ENCODE measurements at places on chromosomes 7 and 10.

- DNase-seq, result no peak
Measured at GRCh38 chr7:129170441-129171021, 17.9 kb upstream of the SMO start.

- no peak for DNase-seq
Measured at GRCh38 chr7:150811-151221, 41.6 kb upstream of the FAM20C start.

GRCh38 chr10:116521424-116522290 lies 24.1 kb upstream of the PNLIP start:
- DNase-seq, result peak; percentile 14

GRCh38 chr10:90779548-90779947 lies 78.3 kb downstream of the HTR7 start:
- peak; percentile 8 for DNase-seq

DNA sequence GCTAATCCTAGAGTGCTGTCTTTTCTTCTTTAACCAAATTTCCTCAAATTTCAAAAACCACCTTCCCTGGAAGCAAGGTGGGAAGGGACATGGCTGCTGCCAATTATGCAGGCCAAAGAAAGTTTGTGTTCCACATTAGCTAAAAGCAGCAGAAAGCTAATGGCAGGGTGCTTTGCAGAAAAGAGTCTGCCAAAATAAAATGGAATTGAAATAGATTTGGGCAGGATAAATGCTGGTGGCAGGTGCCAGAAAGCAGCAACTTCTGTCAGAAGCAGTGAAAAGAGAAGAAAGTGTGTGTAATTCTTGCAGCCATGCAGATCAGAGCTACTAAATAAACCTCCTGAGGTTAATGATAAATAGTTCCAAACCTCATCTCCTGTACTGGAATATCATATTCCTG lies 275.5 kb downstream of the ABCA13 start:
- no peak for DNase-seq

DNA sequence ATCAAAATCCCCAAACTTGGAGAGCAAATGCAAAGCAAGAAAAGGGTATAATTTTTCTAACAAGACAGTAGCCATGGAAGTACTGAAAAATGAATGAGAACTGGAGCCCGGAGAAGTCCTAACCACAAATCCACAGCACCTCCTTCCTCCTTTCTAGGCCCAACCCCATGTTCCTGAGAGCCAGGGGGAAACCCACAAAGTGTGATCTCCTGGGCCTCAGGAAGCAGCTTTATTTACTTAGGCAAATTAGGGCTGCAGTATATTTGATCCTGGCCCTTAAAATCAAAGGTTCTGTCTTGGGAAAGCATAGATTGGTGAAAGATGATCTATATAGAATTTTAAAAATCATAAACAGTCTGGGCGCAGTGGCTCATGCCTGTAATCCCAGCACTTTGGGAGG lies 103.0 kb downstream of the DOCK4 start:
- DNase-seq, result peak; percentile 44
